Activated CD8-positive, alpha-beta memory T cell treated with anti-CD3 and anti-CD28 coated beads, Interleukin-2, amount 50 U/mL, for 4 hours (primary cell): ENCODE measurements at places on chromosomes 16 and 17.
A peak's percentile ranks its signal among the peaks of the same experiment; 100 is the strongest.

DNA sequence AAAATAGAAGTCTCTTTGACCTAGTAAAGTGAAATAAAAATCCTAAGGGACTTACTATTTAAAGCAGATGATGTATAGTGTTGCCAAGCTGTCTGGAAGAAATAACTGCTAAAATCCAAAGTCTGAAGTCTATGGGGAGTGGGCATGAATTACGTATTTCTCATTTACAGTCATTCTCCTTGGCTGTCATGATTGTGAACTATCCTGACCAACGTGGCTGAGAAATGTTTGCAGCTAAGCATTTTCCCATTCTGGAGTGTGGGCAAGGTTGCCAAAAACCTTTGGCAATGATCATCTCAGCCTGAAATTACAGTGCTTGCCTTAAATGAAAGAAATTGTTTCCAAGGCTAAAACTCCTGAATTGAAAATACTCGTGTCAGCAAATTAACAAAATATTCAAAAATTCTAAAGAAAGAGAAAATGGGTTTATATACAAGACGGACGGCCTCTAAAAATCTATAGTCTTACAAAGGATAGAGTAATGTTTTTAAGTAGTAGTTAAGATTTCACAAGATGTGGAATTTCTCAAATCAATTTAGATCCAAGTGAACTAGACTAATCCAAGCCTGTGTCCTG is 77.0 kb downstream of the CACNG1 start:
- DNase-seq: no peak

DNA sequence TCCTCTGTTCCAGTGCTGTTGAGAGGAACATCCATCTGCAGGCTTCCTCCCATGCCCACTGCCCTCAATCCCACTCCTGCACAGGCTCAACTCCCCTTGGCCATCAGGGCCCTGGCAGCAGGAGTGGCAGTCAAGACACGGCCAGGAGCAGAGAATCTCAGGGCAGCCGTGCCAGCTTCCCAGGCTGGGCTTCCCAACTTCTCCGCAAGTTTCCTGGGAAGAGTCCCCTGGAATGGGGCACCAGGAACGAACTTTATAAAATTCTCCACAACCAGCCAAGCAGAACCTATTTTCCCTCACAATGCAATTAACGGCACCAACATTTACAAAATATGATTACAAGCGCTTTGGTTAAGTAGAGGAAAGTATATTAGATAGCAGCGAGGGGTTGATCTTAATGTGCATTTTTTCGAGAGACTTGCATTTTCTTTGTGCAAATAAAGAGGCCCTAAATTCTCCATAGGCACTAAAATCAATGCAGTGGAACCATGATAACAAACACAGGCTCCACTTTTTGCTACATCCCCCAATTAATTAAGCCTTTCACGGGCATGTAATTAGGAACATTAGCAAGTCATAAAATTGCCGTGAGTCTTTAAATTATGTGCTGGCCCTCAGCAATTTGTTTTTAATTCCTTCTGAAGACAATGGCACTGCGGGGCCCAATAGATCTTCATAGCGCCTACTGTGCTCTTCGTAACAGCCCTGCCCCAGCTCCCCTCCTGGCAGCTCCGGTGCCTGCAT is 99.9 kb upstream of the LHX1 start:
- no peak for DNase-seq

GRCh38 chr16:89446975-89447293 is 43.4 kb downstream of the ANKRD11 start:
- DNase-seq: no peak

DNA sequence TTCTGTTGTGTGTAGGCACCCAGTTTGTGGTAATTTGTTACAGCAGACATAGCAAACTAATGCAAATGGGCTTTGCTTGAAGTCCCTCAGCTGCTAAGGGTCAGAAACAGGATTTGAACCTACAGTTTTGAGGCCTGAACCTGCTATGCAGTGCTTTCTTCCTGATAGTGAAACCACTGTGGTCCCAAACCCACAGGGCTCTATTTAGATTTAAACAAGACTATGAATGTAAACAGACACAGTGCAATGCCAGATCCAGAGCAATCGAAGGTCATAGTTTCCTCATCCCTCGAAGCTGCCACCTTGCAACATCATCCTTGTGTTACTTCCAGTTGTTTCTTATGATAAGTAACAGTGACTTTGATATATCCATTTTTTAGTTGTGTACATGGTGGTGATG is 630.2 kb downstream of the WWOX start:
- DNase-seq: no peak

DNA sequence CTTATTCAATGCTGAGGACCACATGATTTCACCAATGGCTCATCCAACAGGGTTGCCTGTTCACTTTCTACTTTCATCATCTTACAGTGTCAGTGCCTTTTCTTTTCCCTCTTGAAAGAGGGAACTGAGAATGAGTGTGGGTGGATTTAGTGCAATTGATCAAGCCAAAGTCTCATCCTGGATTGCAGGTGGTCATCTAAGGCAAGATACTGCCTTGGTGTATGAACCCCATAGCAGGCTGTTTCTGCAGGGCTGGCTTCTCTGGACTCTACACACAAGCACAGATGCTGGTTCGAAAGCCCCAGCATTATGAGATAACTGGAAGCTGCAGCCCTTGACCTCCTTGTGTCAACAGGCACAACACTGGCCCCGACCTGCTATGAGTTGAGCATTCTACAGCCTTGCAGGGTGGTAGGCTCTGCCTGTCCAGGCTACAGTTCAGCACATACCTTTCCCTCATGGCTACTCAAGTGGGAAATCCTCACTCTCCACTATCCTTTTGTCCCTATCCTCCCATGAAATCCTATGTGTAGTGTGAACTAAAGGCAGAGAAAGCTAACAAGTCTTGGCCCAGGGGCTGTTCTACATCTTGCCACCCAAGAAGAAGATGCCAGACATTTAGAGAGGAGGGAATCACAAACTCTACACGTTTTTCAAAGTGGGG is 358.7 kb downstream of the SLC39A11 start:
- DNase-seq: no peak

GRCh38 chr16:3536271-3536731 is 35.5 kb downstream of the CLUAP1 start:
- DNase-seq: no peak

DNA sequence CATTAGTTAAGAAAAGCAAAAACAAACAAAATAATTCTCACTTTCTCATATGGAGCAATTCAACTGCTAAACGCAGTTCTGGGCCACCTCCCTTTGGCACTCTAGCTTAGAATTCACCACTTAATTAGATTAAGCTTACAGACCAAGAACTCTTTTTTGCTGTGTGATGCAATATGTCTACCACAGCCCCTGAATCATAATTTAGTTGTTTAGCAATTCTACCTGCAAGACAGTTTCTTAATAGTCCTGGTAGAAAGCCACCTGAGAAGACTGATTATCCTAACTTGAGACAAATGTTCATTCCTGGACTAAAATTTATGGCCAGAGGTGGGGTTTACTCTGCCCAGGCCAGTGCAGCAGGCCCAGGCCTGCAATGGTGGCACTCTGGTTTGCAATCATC is 205.9 kb downstream of the HS3ST3A1 start:
- DNase-seq: no peak

DNA sequence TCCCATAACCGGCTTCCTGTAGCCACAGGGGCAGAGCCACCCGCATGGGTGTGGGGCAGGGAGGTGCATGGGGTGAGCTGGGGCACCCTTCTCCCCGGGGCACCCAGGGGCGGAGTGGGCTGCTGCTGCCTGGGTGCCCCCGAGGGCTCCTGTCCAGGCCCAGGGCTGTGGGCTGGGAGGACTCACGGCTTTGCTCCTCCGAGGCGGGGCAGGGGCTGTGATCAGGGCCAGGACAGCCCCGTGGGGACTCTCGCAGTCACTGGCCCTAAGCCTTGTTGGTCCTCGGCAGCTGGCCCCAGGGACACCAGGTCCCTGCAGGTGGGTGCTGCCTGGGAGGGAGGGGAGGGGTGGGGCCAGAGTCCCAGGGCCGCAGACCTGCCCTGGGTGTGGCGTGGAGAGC is 19.7 kb downstream of the CACNA1H start:
- DNase-seq: no peak

DNA sequence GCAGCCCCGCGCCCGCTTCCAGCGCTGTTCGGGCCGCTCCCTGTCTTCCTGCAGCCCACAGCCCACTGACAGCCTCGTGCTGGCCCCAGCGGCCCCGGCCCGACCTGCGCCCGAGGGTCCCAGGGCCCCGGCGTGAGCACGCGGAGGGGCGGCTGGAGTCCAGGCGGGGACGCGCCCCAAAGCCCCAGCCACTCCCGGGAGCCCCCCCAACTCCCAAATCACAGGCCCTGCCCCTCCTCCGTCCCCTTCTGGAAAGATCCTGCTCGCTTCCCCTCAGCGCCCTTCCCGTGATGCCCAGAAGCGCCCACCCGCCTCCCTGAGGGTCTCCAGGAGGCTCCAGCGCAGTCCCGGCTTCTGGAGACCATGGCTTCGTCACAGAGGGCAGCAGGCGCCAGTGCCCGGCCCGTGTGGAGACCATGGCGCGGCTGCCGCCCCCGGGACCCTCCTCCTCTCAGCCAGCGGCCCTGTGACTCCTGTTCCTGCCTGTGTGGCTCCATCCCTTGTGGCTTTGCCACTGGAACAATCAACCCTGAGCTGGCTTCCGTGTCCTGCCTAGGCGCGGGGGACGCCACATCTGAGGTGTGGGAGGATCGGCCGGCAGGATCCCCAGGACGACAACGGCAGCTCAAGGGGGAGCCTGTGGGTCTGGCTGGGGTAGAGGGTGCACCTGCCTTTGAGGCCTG is 3.9 kb downstream of the UTS2R start:
- no peak for DNase-seq

DNA sequence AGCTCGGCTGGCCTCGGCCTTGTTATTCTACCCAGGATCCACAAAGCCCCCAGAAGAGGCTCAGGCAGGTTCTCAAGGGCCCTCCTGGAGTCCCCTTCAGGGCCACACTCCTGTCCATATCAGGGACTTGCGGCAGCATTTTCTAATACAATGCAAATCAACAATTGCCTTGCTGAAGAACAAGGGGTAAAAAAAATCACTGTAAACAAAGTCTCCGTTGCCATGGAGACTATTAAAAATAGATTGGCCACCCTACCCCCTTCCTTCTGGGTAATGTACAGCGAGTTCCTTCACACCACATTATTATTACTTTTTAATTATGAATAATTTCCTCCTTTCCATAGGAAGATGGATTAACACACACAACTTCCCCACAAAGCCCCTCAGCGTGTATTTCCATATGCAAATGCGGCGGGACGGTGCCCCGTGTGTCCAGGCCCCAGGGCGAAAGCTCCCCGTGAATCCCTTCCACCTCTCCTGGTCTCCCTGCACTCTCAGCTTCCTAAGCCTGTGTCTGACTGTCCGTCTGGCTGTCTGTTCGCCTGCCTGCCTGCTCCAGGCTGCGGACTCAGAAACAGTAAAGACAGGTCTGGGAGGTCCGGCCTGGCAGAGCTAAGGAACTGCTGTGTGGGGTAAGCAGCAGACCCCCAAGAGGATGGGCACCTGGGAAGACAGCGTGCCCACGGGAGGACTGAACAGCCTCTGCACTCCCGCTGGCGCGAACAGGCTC is 196.6 kb downstream of the RBFOX3 start:
- no peak for DNase-seq

DNA sequence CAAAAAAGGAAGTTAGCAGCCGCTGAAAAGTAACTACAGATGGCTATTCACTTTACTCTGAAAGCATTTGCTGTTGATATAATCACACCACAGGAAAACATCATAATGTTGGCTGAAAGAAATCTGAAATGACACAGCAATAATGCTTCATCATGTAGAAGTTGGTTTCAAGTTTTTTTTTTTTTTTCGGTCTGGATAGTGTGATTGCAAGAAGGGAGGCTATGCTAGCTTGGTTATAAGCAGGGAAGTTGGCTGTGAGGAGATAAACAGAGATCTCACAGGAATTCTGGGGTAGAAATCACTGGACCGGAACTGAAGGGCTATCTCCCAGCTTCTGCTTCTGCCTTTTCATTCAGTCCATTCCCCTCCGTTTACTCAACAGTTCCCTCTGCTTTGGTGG is 57.9 kb downstream of the MYO1D start:
- no peak for DNase-seq

GRCh38 chr17:75872434-75873351 is 5.7 kb downstream of the TRIM47 start:
- no peak for DNase-seq

DNA sequence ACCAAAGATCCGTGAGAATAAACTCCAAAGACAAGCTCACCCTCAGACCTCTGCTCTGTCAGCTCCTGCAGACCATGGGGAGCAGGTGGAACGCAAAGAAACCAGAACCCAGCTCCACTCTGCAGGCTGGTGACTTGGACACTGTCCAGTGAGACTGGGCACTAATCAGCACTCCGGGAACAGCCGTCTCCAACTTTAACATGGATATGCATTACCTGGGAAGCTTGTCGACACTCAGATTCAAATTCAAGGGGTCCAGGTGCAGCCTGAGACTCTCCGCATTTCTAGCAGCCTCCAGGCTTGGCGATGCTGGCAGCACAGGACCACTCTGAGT is 9.1 kb downstream of the SLX4 start:
- no peak for DNase-seq

GRCh38 chr17:82406131-82406671 is 11.9 kb upstream of the HEXD start:
- no peak for DNase-seq

DNA sequence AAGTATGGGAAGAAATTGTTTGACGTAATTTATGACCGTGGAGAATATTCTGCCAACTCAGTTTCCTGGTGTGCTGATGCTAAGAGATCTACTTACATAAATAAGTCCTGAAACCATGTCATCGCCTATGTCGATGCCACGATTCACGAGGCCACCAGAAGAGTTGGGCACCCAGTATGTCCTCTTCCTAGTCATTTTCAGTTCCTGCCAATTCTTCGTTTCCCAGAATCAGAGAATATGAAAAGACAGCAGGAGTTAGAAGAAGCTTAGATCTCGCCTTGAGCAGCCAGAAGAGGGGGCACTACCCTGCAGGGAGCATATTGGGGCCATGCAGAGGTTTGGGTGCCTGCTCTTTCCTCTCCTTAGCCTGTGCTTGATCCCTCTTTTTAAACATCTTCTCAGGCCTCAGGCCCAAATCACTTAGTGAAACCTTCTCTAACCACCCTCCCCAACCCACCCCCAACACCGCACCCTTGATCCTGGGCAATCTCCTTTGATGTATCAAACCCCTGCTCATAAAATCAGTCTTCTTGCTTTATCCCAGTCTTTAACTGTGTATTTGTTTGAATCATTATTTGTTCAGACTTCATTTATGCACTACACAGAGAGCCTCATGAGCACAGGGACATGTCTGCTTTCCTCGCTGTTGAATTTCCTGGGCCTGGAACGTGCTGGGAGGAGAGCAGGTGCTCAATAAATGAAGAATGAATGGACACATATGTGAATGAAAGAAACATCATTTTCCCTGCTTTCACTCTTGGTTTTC is 12.2 kb upstream of the LONP2 start:
- peak; percentile 17 for DNase-seq

DNA sequence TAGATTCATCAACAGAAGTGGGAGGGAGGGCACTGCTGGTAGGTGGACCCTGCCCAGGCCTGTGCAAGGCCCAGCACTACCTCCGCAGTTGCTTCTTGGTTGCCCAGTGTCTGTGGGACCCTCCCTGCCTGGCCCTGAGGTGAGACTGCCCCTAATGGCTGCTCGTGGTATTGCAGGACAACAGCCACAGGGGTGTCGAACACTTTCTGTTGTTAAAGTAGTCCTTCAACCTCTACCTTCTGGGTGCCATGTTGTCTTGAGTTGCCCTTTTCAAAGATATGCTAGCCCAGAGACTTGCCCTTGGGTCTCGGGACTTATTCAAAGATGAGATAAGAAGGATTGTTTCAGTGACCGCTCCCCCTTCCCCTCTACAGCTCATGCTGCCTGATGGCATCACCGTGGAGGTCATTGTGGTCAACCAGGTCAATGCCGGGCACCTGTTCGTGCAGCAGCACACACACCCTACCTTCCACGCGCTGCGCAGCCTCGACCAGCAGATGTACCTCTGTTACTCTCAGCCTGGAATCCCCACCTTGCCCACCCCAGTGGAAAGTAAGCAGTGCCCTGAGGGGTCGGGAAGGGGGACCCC is 29.1 kb downstream of the AKAP1 start:
- peak; percentile 73 for DNase-seq
